ENCODE measurements at places on chromosomes 7 and 10.

DNA sequence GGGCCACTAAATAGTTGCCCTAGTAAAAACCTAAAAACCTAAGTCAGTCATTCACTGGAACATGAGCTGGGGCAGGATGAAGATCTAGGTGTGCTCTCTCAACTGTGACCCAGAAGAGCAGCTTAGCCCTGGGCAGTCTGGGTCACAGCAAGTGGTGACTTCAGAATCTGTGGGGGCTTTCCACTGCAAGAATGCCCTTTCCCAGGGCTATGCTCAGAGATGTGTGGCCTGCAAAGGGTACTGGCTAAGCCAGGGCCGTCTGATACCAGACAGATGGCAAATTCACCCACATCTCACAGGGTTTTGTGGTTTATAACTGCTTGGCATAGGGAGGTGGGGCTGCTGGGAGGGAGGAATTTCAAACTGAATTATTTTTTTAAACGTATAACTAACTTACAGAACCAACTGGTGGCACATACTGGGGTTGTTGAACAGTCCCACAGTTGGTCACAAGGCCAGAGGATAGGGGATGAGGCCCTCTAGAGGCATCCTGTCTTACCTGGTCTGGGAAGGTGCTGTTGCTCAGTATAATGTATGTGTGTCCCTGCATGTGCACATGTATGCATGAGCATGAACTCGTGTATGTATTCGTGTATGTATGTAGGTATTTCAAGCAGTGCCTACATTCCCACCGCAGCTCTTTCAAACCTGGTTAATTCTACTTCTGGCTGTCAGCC, 63.2 kb downstream of the PRPF18 start:
- DNase-seq = no peak

GRCh38 chr10:28155726-28156125, 147.1 kb downstream of the MPP7 start:
- no peak for DNase-seq

DNA sequence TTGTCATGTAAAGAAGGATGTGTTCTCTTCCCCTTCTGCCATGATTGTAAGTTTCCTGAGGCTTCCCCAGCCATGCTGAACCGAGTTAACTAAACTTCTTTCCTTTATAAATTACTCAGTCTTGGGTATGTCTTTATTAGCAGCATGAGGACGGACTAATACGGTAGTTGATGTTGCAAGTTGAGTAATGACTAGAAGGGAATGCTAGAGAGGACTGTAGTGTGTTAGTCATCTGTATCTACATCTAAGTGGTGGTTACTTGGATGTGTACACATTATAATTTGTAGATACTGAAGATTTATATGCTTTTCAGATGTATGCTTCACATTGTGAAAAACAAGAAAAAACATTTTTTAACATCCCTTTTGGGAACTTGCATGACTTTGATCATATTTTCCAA, 244.6 kb downstream of the POLR1F start:
- no peak for DNase-seq

- DNase-seq = no peak
These were observed 11.3 kb upstream of the LAMB1 start for GRCh38 chr7:108014215-108014614.

DNA sequence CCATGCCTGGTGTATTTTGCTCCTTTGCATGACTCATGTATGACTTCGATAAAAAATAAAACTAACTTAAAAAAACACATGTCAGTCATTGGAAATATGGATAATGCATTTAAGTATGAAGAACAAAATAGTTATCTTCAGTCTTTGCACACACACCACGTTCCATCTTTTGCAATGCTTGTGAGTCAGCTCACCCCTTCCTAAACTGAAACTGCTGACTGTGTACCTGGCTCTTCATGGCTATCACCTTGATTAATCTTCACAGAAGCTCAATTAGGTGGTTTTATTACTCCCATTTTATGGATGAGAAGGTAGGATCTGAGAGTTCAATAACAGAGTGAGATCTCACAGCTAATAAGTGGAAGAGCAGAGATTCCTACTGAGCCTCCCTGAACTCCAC, 79.5 kb downstream of the CARD11 start:
- DNase-seq = no peak

DNA sequence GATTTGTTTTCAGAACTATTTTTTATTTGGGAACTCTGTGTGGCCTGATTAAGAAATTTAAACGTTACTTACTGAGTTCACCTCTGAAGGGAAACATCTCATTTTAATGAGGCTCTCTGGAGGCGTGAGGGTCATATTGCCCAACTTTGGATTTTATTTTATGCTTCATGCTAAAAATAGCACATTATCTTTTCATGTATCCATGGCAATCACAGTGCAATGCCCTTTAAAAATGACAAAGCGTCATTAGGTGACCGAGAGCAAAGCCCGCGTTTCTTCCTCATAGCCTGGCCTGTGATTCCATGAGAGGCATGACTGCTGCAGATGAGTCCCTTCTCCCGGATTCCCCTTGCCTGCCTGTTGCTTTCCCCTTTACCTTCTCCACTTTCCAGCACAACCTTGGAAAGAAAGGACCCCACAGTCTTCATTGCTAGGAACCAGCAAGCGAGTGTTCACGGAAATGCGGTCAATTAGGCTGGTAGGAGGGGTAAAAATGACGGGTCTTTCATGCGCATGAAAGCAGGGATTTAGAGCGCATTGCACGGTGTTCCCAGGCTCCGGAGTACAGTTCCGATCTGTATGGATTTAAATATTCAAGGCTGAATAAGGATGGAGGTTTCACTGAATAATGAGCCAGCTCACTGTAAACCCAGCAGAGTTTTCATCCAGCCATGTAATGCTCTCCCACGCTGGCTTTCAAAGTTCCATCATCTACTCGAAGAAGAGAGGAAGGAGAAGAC, 98.2 kb upstream of the PITRM1 start:
- DNase-seq = no peak

GRCh38 chr10:57897611-57898010, 370.1 kb downstream of the IPMK start:
- no peak for DNase-seq

GRCh38 chr7:156527458-156527890, 113.1 kb upstream of the RNF32 start:
- DNase-seq = no peak

- DNase-seq = no peak
These were observed 41.0 kb downstream of the CADPS2 start for GRCh38 chr7:122845286-122845685.

GRCh38 chr7:23383225-23383624, 84.1 kb downstream of the MALSU1 start:
- DNase-seq = no peak

- DNase-seq = no peak
These were observed 41.1 kb upstream of the CFAP46 start for GRCh38 chr10:132983252-132984007.

- DNase-seq = no peak
These were observed 79.5 kb downstream of the RTKN2 start for GRCh38 chr10:62189131-62189530.

GRCh38 chr7:43508461-43508860, 74.4 kb upstream of the STK17A start:
- DNase-seq = no peak

DNA sequence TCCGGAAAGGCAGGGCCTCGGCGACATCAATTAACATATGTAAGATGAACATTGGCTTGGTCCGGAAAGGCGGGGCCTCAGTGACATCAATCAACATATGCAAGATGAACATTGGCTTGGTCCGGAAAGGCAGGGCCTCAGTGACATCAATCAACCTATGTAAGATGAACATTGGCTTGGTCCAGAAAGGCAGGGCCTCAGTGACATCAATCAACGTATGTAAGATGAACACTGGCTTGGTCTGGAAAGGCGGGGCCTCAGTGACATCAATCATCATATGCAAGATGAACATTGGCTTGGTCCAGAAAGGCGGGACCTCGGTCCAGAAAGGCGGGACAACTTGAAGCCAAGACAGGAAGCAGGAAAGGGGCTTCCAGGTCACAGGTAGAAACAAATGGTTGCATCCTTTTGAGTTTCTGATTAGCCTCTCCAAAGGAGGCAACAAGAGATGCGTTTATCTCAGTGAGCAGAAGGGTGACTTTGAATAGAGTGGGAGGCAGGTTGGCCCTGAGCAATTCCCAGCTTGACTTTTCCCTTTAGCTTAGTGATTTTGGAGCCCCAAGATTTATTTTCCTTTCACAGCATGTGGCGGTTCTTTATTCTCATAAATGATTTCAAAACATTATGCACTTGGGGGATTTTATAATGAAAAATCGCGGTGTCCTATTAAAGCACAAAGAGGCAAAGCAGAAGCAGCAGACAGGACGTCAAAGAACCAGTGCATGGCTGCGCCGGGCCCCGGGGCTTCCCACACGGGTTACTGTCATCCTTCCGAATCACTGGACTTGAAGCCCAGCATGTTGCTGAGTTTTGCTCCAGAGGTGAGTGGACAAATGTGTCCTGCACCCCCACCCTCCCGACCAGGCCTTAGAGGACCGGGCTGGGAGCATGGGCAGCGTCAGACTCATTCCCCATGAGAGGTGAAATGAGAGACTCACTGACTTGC, 43.1 kb upstream of the EN2 start:
- DNase-seq = no peak

DNA sequence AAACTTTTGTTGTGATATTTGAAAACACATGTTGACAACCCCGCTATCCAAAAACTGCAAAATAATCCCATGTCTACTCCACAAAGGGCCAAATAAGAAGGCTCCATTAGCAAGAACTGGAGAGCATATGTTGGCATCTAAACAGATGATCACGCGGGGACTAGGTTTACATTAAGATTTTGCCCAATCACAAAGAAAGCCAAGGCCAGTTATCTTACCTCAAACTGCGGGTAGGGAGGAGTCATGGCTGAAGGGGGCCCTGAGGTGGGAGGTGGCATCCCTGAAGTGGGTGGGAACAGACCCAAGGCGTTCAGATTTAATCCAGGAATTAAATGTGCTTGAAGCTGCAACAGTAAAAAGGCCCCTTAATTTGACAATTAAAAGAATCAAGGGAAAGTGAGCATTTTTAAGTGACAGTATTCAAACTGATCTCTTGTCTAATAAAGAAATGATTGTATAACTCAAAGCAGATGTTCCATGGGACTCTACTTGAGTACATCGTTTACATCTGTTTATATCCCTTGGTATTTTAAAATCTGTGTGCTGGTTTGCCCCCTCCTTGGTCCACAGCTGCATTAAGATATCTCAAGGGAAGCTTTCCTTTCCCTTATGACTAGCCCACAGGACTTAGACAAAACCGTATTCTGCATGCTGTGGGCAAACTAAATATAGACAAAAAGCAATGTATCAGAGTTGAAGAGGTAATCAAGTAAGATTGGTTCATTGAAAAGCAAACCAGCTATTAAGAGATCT, 42.9 kb downstream of the MALSU1 start:
- no peak for DNase-seq

GRCh38 chr10:128029731-128030369, 96.4 kb downstream of the MKI67 start:
- no peak for DNase-seq

- DNase-seq = no peak
These were observed 31.0 kb downstream of the FRMPD2 start for GRCh38 chr10:48243487-48243886.

DNA sequence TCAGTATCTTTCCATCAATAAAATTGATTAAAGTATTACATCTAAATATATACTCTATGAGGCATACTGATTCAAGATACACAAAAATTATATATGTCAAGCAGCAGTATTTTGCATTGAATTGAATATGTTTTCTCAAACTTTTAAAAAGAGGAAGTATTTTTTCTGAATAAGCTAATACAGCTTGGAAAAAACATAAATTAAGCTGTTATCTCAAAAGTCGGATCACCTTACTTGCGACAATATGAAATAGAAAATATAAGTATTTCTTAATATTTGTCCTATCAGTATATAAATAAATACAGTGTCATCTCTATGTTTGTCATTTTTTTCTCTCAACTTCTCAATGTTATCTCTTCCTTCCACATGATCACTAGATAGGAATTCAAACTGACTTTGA, 139.3 kb downstream of the MBL2 start:
- no peak for DNase-seq

GRCh38 chr7:138935465-138936011, 45.7 kb downstream of the KIAA1549 start:
- DNase-seq = no peak

DNA sequence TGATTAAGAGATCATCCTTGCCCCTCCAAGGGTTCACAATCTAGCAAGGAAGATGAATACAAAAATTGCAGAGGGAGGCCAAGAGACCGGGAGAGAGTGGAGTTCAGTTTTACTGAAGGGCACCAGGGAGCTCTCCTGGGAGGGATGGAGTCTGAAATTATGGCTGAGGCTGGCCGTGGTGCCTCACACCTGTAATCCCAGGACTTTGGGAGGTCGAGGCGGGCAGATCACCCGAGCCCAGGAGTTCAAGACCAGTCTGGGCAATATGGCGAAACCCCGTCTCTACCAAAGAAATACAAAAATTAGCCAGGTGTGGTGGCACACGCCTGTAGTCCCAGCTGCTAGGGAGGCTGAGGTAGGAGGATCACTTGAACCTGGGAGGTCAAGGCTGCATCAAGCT, 51.4 kb upstream of the MXI1 start:
- DNase-seq = no peak

DNA sequence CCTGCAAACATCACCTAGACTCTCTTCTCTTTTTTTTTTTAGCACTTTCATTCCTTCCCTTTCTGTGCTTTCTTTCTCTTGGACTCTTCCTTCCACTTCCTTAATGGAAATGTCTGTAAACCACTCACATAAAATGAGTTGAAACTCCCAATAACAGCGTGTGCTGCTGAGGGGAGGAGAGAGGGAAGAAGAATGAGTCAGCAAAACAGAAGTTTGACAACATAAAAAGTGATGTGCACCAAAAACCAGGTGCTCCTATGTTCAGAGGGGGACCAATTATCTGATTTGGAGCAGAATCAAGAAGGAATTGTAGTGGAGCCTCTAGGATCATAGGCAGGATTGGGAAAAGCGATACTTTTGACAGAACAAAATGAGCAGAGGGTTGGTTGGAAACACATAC, 712.1 kb upstream of the IGFBP3 start:
- no peak for DNase-seq

- DNase-seq = peak; percentile 13
These were observed 14.0 kb upstream of the SLC18A2 start for GRCh38 chr10:117226813-117227451.

DNA sequence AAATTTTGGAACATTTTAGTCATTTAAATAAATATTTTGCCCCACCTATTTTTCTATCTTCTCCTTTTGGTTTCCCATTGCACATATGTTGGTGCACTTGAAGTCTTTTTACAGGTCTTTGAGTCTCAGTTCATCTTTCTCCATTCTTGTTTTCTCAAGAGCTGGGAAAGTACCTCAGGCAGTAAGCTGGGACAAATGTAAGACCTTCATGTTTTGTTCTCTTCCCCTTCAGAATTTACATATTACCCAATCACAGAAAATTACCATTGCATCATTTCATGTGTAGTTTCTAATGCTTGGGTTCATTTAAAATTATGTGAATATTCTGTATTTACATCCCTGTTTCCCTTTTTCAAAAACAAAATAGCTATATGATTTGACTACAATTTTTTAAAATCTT, 1150.0 kb upstream of the POT1 start:
- no peak for DNase-seq

GRCh38 chr7:29780346-29780745, 26.0 kb upstream of the WIPF3 start:
- DNase-seq = no peak
